Pancreas (tissue), 10 donors: ENCODE measurements at places on chromosomes 6 and 20. TPM values are rescaled to one million over a fixed set of nuclear protein-coding genes. Genes with fewer than 3 reads are reported as not detected.

DNA sequence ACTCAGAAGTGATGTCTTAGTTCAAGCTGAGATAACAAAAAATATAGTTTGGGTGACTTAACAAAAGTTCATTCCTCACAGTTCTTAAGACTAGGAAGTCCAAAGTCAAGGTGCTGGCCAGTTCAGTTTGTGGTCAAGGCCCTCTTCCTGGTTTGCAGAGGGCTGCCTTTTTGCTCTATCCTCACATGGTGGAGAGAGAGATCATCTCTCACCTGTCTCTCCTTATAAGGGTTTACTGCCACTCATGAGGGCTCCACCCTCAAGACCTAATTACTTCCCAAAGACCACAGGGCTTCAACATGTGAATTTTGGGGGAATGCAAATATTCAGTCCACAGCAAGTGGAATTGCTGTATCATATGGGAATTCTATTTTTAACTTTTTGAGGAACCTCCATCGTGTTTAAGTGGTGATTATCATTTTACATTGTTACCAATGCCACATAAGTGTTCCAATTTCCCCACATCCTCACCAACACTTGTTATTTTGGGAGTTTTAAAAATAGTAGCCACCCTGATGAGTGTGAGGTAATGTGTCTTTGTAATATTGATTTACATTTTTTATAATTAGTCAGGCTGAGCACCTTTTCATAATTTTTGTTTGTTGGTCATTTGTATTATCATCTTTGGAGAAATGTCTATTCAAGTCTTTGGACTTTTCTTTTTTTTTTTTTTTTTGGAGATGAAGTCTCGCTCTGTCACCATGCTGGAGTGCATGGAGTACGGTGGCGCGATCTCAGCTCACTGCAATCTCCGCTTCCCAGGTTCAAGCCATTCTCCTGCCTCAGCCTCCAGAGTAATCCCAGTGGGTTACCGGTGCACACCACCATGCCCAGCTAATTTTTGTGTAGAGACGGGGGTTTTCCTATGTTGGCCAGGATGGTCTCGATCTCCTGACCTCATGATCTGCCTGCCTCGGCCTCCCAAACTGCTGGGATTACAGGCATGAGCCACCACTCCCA is 112.2 kb downstream of the SESN1 start:
- DNase-seq = no peak

- no peak for DNase-seq
Observed at GRCh38 chr6:12403201-12403826, 113.2 kb downstream of the EDN1 start.

DNA sequence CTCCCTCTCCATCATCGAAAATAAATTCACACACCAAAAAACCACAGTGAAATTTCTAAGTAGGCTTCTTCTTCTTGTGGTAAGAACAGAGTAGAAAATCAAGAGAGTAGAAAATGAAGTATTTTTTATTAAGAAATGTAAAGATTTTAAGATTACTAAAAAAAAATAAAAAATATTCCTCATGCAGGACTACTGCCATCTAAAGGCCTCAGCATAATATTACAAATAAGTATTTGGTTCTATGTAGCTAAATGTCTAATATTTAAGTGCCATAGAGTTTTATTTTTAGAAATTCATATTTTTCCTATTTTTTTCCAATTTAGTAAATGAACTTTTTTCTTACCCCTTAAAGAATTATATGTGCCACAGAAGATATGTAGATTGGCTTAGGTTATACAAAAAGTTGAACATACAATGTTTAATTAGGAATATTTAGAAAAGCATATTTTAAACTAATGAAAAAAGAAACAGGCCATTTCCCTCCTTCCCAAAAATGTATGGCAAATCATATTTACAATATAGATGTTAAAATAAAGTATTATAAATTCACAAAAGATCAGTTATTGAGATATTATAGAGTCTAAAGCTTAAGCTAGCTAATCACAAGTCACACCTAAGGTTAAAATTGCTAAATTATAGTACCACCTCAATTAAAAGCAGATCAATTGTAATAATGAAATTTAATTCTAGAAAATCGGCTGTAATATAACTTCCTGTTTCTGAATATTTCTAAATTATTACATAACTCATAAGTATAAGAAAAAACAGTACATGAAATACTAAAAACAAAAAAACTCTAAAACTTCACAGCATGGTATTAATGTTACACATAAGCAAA is 3.5 kb upstream of the NT5DC1 start:
- no peak for DNase-seq

DNA sequence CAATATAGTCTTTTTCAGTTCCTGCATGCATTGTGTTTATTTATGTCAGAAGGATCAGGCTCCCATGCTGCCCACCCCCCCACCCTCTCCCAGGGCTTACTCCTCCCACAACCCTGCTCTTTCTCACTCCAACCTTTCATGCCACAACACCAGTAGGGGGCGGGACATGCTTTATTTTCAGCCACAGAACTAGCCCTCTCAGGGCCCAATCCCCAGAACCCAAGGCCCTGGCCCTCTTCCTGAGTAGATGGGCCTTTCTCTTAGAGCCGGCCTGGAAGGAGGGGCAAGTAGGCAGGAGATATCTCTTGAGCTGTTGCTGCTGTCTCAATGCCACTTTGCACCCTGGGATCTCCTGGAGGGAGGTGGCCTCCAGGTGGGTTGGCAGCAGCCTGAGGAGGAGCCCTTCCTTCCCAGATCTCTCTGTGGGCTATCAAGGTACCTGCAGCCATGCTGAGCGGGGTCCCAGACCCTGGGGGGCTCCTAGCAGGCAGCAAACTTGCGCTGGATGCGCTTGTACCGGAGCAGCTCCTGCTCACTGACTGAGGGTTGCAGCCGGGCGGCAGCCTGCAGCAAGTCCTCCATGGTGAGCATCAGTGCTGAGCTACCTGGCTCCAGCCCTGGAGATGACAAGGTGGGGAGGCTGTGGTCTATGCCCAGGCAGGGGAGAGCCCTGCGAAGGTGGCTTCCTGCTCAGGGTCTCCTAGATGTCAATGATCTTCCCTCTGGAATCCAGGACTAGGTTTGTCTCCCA is 3.5 kb downstream of the GNMT start:
- no peak for DNase-seq

DNA sequence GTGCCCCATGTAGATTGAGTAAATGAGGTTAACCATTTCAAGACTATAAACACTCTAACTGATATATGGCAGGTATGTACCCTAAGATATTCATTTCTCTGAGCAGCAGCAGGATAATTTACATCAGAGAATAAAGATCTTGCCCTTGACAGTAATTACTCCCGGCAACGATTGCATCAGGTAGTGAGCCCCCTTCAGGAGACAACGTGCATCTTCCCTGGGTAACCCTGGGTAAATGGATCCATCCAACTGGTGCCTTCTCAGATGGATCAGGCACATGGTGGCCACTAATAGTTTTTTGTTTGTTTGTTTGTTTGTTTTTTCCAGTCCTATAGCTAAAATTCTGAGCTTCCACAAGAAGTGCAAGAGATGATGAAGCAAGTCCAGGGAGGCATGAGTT is 469.4 kb upstream of the SLC35B3 start:
- no peak for DNase-seq

DNA sequence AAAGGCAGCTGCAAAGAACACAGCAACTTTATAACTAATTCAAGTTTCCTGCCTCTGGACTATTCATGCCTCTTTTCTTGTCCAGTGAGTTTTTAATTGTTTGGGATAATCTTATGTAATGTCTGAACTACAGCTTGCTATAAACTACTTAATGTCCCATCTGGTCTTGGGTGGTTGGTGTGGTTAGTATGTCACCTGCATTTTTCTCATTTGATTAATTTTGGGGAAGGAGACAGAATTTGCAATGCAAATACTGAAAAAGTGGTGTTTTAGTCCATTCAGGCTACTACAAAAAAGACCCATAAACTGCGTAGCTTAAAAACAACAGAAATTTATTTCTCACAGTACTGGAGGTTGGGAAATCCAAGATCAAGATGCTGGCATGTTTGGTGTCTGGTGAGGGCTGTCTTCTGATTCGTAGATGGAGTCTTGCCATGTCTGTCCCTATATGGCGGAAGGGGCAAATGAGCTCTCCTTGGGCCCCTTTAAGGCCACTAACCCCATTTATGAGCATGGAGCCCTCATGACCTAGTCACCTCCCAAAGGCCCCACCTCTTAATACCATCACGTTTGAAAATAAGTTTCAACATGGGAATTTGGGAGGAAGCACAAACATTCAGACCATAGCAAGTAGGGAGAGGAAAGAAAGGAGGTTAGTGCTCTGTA is 22.4 kb downstream of the RNF8 start:
- no peak for DNase-seq

NOTCH4 gene
- 5.7 TPM for total RNA-seq

FOXF2 gene
- total RNA-seq = 0.19 TPM

HUS1B gene
- not detected for total RNA-seq

GRCh38 chr6:122604676-122605075 is 5.5 kb upstream of the PKIB start:
- no peak for DNase-seq

DNA sequence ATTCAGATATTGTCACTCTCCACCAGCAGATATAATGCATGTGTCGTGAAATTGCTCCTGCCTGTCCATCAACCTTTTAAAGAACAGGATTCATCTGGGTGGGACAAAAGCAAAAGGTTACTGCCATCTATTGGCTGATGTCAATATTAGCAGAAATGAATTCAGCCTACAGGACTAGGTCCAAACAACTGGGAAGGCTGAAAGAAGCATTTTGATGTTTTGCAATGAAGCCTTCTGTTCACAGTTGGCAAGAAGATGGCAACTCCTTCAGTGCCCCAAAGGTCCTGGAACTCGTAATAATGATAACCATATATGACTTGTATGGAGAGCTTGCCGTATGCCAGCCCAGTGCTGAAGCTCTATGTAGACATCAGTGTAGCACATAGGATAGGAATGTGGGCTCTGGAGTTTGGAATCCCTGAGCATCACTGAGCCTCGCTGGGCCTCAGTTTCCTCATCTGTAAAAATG is 7.5 kb downstream of the BCAS1 start:
- no peak for DNase-seq

DNA sequence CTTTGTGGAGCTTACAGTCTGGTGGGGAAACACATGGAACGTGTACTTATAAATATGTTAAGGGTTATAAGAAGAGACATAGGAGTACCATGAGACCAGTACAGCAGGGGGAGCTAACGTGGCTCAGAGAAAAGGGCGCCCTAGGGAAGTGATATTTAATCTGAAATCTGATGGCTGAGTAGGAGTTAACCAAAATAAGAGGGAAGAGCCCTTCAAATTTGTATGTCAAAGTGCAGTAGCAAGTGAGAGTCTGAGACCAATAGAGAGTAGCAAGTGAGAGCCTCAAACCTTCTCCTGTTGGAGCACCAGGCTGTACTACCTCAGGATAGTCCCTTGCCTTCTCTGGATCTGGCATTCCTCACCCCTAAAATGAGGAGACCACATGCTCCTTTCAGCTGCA is 6.1 kb upstream of the PKIG start:
- no peak for DNase-seq

GRCh38 chr20:44579313-44580081 is 2.9 kb upstream of the PKIG start:
- no peak for DNase-seq
